Fibroblast of skin of left quadriceps (primary cell): ENCODE measurements at places on chromosomes 12 and 14.

- no peak for DNase-seq
These were observed 2.2 kb downstream of the TMEM132C start for GRCh38 chr12:128269181-128269591.

DNA sequence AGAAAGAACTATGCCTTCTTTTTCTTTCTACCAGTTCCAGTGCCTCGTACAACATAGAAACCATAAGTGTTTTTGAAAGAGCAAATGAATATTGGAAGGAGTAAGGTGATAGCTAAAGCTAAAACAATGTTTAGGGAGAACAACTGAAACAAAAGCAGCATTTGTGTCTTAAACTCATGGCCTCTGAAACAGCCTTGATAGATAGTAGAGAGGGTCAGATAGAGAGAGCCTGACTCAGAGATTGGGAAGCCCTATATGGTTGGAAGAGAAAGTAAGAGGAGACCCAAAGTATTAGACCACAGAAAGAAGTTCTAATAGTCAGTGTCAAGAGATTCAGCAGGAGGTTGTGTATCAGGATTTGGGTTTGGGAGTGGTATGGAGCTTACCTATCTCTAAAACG, 79.6 kb upstream of the IFNG-AS1 start:
- DNase-seq: no peak

DNA sequence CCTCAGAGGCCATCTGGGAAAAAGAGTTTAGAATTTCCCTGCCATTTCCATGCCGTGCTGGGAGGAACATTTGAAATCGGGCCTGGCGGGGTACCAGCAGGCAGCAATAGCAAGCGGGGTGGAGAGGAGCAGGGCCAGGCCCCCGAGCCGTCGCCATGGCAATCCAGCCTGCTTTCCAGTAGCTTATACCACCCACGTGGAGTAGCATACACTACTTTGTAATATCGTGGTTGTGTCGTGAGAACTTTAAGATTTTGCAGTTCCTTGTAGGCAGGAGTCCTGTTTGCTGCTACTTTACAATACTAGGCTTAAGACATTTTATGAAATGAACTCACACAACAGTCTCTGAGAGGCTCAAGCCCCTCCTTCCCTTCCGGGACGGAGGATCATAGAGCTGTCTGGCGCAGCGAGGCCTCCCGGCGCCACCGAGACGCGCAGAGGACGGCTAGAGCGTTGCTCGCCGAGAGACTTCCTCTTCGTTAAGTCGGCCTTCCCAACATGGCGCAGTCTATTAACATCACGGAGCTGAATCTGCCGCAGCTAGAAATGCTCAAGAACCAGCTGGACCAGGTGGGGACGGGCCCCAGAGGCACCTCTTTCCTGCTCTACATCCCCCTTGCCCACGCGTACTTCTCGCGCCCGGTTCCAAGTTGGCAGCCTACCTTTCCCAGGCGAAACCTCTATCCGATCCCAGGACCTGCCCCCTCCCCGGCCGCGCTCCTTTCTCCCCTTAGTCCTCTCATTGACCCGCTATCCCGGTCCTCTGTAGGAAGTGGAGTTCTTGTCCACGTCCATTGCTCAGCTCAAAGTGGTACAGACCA, at the start of gene PFDN5:
TSS of gene PFDN5 (plus strand) at position 473 of the 821 bp plus-strand sequence. CDS start at position 499, 26 bp downstream.
- peak; percentile 72 for DNase-seq

- peak; percentile 41 for DNase-seq
These were observed 5.8 kb downstream of the TMEM253 start for GRCh38 chr14:21106498-21107282.

DNA sequence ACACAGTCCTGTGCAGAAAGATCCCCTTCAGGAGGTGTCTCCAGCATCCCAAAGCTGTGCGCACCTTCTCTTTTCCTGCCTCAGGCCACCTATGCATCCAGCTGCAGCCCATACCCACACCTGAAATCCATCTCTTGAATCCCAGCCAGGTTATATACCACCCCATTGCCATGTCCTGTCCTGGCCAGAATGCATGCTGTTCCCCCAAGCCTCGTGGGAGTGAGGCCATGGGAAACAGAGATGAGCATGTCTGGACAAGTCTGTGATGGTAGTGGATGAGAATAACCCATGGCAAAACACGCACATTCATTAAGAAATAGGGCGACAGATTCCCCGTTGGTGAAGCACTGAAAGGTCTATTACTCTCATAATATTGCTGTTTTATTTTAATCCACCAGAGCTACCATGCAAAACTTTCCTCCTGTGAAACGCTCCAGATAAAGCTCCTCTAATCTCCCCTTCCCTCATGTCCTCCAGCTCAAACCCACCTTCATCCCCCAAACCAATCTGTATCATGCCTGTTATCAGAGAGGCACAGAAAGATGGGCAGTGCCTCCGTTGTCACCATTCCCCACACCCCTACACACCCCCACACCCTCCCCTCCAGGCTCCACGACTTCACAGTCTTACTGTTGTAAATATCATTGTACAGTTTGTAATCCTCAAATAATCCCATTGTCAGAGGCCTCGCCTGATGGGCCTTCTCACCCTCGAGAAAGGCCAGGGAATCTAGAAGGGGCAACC, 97.5 kb upstream of the FKBP4 start:
- DNase-seq: no peak

DNA sequence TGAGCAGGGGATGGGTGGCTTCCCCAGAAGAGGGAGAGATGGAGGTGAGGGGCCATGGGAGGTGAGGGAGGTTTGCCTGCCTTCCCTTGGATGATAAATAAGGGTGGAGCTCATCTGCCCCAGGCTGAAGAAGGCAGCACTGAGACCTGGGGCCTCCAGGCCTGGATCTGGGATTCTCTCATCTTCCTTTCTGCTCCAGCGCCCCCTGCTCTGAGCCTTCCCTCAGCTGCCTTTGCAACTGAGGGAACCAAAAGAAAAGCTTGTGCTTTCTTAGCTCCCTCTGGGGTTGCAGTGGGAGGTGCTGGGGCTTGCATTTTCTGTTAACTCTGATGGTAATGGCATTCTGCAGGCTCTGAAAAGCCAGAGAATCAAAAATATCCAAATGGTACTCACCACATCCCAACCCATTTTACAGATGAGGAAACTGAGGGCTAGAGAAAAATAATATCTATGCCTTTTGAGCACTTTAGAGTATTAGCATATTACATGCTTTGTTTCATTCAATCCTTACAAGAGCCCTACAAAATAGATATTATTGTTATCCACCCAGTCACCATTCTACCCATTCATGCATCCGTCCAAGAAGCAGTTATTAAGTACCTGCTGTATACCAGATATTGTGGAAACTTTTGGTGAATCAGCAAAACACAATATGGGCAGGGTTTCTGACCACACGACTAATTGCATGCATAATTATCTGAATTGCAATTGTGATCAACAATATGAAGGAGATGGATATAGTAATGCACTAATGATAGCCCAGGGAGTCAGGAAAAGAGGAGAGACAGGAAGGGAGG, 102.2 kb downstream of the WSCD2 start:
- no peak for DNase-seq

- no peak for DNase-seq
These were observed 42.5 kb downstream of the JDP2 start for GRCh38 chr14:75470238-75470797.

DNA sequence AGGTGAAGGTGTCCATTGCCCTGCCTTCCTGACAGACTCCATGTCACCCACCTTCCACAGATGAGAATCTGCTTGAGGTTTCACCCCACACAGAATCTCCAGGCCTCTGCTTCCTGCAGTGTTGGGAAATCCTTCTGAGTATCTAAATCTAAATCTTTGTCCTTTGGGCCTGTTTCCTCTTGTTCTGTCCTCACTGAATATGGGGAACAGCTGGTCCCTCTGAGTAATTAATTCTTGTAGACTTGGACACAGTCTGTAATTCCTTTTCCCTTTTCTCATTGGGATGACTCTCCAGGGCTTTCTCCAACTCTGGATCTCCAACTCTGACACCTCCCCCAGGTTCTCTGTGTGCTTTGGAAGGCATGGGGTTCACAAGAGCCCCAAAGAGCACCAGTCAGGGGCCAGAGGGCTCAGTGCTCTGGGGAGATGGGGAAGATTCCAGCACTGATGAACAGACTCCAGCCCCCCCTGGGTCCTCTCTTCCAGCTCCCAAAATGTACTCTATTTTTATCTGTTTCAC, 2.3 kb upstream of the ACVRL1 start:
- peak; percentile 37 for DNase-seq

- no peak for DNase-seq
These were observed 30.7 kb downstream of the SNRNP35 start for GRCh38 chr12:123488539-123489230.

DNA sequence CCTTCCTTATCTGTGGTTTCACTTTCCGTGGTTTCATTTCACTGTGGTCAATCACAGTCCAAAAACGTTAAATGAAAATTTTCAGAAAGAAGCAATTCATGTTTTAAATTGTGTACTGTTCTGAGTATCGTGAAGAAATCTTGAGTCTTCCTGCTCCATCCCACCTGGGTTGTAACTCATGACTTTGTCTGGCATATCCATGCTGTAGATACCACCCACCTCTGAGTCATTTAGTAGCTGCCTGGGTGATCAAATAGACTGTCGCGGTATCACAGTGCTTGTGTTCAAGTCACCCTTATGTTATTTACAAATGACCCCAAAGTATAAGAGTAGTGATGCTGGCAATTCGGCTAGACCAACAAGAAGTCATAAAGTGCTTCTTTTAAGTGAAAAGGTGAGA, 521.2 kb downstream of the AACS start:
- no peak for DNase-seq

DNA sequence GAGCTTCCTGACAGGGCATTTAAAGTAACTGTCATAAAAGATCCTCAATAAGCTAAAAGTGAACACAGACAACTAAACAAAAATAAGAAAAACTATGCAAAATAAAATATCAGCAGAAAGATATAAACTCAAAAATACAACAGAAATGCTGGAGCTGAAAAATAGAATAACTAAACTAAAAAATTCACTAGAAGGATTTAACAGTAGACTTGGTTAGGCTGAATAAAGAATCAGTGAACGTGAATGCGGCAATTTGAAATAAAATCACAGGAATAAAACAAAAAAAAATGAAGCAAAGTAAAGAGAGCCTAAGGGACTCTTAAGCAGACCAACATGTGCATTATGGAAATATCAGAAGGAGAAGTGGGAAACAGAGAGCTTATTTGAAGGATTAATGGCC, 74.6 kb downstream of the EGLN3 start:
- DNase-seq: no peak

DNA sequence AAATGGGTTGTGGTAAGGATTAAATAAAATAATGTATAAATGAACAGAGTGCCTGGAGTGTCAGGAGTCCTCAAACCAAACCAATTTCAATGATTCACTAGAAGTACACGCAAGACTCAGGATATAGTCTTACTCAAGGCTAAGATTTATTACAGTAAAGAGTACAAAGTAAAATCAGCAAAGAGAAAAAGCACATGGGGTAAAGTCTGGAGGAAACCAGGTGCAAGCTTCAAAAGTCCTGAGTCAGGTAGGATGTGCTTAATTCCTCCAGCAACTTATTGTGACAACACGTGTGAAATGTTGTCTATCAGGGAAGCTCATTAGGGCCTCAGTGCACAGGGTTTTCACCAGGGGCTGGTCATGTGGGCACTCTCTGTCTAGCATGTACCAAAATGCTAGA, 105.8 kb upstream of the NAP1L1 start:
- no peak for DNase-seq

- no peak for DNase-seq
These were observed 187.9 kb upstream of the PLXNC1 start for GRCh38 chr12:93960521-93960920.

- DNase-seq: no peak
These were observed 12.6 kb downstream of the SLC25A29 start for GRCh38 chr14:100293497-100294212.

DNA sequence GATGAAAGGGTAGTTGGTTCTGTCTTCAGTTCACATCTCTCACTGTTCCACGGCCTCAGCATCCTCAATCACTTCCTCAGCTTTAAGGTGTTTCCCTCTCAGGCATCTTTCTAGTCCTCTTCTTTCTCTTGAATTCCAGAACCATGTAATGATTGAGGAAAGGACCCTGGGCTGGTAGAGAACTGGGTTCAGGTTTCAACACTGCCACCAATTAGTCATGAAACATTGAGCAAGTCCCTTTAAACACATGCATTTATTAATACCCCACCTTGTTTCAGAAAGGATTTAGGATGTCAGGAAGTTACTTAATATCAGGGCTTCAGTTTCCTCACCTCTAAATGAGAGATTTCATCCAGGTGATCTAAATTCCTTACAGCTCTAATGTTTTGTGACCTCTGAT, 7.2 kb downstream of the DMAC2L start:
- DNase-seq: no peak

GRCh38 chr12:32423559-32423958, 24.2 kb downstream of the FGD4 start:
- DNase-seq: no peak

DNA sequence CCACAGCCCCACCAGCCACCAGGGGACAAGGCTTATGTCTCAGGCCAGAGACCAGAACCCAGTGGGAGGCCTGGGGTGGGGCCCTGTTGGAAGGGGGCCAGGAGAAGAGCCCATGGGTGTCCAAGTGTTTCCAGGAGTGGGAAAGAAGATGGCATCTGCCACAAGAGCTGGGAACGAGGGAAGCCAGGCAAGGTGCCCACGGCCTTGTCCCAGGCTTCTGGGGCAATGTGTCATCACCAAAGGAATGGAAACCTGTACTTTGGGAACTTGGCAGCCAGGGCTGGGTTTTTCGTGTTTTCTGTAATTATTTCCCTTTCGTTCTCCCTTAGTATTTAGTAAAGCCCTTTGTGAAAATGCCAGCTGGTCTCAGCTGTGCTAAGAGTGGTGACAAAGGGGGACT, 5.3 kb upstream of the PGF start:
- no peak for DNase-seq

DNA sequence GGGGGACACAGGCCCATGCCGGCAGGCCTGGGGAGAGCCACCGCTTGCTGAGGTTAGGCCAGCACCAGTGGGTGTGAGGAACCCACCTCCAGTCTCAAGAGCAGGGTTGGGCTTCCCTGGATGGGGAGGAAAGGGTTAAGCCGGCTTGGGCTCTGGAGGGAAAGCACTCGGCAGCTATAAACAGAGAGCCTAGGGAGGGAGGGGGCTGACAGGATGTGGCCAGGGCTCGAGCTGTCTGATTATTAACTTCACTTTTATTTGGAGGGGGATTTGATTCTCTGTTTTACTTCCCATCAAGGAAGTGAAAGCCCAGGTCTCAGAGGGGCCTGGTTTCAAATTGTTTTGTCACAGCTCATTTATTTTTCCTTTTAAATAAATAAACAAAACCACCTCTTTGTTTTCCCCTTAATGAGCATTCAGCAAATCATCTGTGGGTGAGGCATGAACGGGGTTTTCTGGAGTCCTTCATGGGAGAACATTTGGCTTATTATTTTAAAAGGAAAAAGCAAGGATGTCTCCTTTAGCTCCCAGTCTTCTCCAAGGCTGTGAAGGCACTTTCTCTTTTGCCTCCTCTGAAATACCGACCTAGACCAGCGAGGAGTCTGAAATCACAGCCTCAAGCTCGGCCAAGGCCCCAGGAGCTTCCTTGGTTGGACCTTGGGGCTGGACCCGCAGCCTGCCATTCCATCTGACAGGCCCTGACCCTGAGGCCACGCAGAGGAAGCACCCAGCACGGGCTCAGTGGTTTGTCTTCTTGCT, 21.9 kb upstream of the ZFP36L1 start:
- no peak for DNase-seq

GRCh38 chr14:24259282-24260025, 3.5 kb downstream of the TGM1 start:
- DNase-seq: peak; percentile 45

- no peak for DNase-seq
These were observed 27.5 kb upstream of the HNF1A start for GRCh38 chr12:120950807-120951206.
